ENCODE measurements at places on chromosomes 4 and X.
A peak's percentile ranks its signal among the peaks of the same experiment; 100 is the strongest.

GRCh38 chr4:68349279-68349648, 626 bp downstream of the YTHDC1 start:
- peak; percentile 2 for DNase-seq

GRCh38 chr4:143241892-143242291, 57.2 kb downstream of the USP38 start:
- DNase-seq: no peak

- no peak for DNase-seq
Measured at GRCh38 chrX:147913570-147913969, 1.9 kb downstream of the FMR1 start.

DNA sequence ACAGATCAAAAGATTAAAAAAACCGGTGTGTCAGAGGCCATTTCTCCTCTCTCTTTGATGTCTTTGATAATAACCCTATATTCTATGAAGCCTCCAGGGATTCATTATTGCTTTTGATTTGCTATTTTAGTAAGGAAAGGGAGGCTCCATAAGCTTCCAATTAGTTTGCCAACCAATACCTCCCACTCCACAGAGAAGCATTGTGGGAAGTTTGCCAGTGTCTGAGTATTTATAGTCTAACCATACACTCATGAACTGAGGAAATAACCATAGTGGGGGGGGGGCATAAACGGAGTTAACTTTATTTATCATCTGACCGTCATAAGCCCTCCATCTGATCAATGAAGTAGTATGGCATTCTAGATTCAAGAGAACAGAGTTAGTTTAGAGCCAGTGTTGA, 1066.8 kb upstream of the PABPC4L start:
- no peak for DNase-seq

- no peak for DNase-seq
Measured at GRCh38 chrX:46713672-46714490, 45.0 kb downstream of the SLC9A7 start.

Data from GM12891 (cell line).